ENCODE measurements at places on chromosomes 6 and 20. TPM values are rescaled to one million over a fixed set of nuclear protein-coding genes. Genes with fewer than 3 reads are reported as not detected.

DNA sequence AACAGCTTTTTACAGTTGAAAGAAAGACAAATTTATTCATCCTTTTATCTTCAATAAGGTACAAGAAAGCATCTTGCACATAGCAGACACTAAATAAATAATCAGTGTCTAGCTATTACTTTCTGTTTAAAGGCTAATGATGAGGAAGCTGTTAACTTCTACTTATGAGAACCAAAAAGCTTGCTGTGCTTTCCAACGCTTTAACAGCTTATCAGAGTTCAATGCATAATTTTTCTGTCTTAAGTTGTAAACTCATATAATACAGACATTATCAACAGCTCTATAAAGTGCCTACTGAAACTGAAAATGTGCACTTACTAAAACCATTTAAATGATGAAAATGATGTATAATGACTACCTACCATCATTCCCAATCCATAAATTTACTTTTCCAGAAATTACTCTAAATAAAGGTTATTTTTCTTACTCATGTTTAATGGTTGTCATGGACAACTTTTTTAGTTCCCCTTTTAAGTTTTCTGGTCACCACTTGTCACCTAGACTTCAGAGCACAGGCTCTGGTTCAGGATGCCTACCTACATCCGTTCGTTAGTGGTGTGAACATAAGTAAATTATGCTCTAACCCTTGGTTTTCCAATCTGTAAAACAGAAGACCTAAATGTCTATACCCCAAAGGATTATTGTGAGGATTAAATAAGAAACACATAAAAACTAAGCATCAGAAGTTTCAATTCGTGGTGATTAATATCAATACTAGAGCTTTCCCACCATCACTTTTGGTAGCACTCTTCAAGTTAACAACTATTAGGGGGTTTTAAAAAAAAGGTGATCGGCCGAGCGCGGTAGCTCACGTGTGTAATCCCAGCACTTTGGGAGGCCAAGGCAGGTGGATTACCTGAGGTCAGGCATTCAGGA, 8.0 kb downstream of the PNISR start:
- H3K27me3 ChIP-seq: no peaks in the 10 kb centered on the region
- no peak overlapping the region for H3K4me3 ChIP-seq
- no peak for DNase-seq
- no peaks in the 10 kb centered on the region for H3K4me1 ChIP-seq

DNA sequence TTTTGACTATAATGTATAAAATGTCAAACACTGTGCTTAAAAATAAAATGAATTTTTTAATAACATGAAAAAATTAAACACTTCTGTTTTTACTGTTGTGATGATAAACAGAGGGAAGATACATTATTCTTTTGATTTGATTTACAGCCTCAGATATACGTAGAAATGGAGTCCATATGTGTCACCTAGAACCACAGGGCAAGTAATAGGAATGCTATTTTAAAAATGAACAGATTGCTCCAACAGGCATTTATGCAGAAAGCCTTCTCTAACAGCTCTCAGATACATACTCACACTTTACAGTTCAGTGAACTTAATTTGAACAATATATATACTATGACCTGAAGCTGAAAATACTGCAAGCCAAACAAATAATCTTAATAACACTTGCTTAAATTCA, 1551.0 kb downstream of the GRIK2 start:
- no peak for DNase-seq
- H3K27ac ChIP-seq: no peak overlapping the region
- H3K36me3 ChIP-seq: no peaks in the 10 kb centered on the region
- H3K27me3 ChIP-seq: no peaks in the 10 kb centered on the region

GRCh38 chr20:6668546-6668945, 98.9 kb upstream of the BMP2 start:
- no peak overlapping the region for H3K4me3 ChIP-seq
- H3K27ac ChIP-seq: no peak overlapping the region
- H3K36me3 ChIP-seq: no peaks in the 10 kb centered on the region
- H3K4me1 ChIP-seq: no peaks in the 10 kb centered on the region

GRCh38 chr6:1494671-1495070, 105.3 kb downstream of the FOXF2 start:
- no peaks in the 10 kb centered on the region for H3K27me3 ChIP-seq
- H3K27ac ChIP-seq: no peak overlapping the region
- no peak for DNase-seq
- peaks cover 13% of the 10 kb centered on the region for H3K4me1 ChIP-seq
- H3K36me3 ChIP-seq: no peaks in the 10 kb centered on the region
- H3K4me3 ChIP-seq: no peak overlapping the region

- no peak for DNase-seq
- no peaks in the 10 kb centered on the region for H3K36me3 ChIP-seq
- no peak overlapping the region for H3K4me3 ChIP-seq
- H3K27me3 ChIP-seq: peaks cover 36% of the 10 kb centered on the region
- peaks cover 4% of the 10 kb centered on the region for H3K4me1 ChIP-seq
These were observed 94.7 kb downstream of the CLIC5 start for GRCh38 chr6:45920819-45921511.

- peak; percentile 22 for DNase-seq
- no peak overlapping the region for H3K27ac ChIP-seq
- H3K27me3 ChIP-seq: no peaks in the 10 kb centered on the region
- H3K4me1 ChIP-seq: peaks cover 26% of the 10 kb centered on the region
These were observed 73.3 kb downstream of the HUS1B start for GRCh38 chr6:583635-584034.

DNA sequence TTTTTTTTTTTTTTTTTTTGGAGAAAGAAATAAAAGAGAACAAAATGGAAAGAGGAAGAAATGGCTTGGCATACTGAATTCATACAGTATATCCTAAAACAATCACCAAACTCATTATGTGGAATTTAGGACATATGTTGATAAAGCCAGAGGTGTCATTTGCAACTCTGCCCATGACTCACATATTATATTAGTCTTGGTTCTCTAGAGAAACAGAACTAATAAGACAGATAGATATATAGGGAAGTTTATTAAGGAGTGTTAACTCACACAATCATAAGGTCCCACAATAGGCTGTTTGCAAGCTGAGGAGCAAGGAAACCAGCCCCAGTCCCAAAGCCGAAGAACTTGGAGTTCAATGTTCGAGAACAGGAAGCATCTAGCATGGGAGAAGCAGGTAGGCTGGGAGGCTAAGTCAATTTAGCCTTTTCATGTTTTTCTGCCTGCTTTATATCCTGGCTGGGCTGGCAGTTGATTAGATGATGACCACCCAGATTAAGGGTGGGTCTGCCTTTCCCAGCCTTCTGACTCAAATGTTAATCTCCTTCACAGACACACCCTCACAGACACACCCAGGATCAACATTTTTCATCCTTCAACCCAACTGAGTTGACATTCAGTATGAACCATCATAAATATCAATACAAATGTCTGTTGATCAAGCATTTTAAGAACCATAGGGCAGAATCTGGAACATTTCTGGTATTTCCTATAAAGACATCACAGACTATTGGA, 102.3 kb downstream of the UBE3D start:
- no peak for DNase-seq
- H3K4me3 ChIP-seq: no peak overlapping the region
- H3K27ac ChIP-seq: no peak overlapping the region
- peaks cover 30% of the 10 kb centered on the region for H3K4me1 ChIP-seq

DNA sequence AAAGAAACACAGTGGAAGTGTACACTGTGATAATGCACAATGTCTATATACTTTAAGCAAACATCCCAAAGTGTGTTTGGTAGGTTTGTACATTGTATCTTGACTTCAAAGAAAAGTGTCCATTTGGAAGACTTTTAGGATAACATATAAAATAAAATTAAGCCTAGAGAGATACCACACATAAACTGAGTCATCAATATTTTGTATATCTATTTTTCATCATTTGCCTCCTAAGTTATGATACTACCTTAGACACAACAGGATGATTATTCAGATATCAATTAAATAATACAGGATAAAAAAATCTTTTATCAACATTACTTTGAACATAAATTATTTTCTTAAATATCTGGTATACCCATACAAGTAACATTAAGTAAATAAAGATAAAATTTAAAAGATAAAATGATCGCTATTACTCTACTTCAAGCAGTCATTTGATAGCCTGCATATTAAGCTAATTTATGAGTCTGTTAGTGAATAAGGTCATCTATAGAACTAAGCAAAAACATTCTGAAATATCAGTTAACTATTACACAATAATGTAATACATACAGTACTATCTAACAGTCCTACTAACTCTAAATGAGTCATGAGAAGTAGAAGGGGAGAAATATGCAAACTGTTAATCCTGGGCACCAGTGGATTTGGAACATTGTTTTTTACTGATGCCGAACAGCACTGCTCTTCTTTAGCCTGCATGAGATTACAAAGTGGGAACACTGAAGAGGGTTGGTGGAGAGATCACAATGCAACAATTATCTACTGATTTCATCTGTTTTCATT, 158.4 kb upstream of the SIM1 start:
- no peak for DNase-seq
- H3K27me3 ChIP-seq: no peaks in the 10 kb centered on the region
- no peak overlapping the region for H3K27ac ChIP-seq
- H3K4me3 ChIP-seq: no peak overlapping the region
- H3K4me1 ChIP-seq: no peaks in the 10 kb centered on the region

DNA sequence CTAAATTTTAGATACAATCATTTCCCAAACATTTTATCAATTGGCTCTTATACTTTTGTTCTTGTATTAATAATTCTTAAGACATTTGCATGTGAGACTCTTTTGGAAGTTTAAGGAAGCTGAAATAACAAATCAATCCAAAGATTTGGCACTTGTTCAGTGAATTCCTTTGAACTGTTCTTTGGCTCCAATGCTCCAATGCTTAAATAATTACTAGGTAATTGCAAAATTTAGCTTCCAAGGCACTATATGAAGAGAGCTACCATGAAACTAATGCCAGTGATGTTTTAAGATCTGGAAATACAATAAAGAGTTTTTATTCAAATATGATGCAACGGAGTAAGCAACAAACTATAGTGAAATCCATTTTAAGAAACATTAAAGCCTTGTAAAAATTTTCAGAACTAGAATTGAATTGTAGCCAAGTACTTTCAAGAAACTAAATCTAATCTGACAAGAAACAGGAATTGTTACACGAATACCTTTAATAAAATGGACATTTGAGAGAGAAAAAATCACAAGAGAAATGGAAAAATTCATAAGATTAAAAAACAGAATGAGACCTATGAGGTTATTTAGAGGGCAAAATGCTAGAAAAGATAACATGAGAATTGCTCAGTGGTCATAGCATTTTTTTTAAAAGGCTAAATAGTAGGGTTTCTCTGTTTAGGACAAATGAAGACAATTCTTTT, 43.6 kb upstream of the SMLR1 start:
- DNase-seq: no peak
- H3K36me3 ChIP-seq: no peaks in the 10 kb centered on the region
- no peaks in the 10 kb centered on the region for H3K27me3 ChIP-seq
- no peaks in the 10 kb centered on the region for H3K4me1 ChIP-seq
- no peak overlapping the region for H3K4me3 ChIP-seq
- H3K27ac ChIP-seq: no peak overlapping the region

DNA sequence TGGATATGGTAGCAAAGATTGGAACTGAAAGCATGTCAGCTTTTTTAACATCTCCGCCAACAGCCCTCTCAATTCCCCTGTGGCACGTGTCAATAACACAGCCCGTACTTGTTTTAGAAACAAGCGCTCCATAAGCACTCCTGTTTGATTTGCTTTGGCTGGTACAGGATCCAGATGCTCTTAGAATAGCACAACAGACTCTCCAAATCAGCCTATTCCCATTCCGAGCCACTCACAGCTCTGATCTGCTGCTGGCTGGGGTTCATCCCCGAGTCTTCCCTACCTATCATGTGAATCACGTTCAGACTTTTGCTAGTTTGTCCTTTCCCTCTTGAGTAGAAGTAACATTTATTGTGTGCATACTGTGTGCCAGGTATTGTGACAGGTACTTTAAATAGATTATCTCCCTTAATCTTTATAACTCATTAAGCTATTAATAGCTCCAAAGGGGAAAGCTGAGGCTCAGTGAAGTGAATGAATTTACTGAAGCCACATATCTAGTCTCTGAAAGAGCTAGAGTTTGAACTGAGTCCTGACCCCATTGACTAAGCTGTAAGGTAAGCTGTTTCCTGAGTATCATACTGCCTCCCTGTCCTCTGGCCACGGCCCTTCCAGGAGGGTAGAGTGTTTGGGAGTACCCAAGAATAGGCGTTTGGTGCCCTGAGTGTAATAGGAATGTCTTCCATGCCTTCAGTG, 46.7 kb downstream of the RALY start:
- H3K4me3 ChIP-seq: no peak overlapping the region
- no peak overlapping the region for H3K27ac ChIP-seq
- H3K4me1 ChIP-seq: peaks cover 18% of the 10 kb centered on the region

The LRRN4 gene
- total RNA-seq: not detected

The MYH7B gene
- total RNA-seq: 0.03 TPM

The GMPR gene
- total RNA-seq: not detected

Measured in neural progenitor cell (in vitro differentiated cells).